Urinary bladder (tissue), 4 donors: ENCODE measurements at places on chromosomes 2 and 18. TPM values are rescaled to one million over a fixed set of nuclear protein-coding genes. Genes with fewer than 3 reads are reported as not detected.

Gene SP140L
- 10.4 TPM for polyA plus RNA-seq

Gene CHRND
- not detected for polyA plus RNA-seq

Gene VWC2L
- polyA plus RNA-seq: not detected

Gene DNER
- 2.9 TPM for polyA plus RNA-seq

Gene XRCC5
- polyA plus RNA-seq: 121 TPM

Gene GKN1
- 0.47 TPM for polyA plus RNA-seq

Gene KLHL41
- polyA plus RNA-seq: 4.8 TPM

Gene CDH19
- 10.3 TPM for polyA plus RNA-seq

- no peak for DNase-seq
Observed at GRCh38 chr2:82411071-82411470, 2048.0 kb downstream of the SUCLG1 start.

- DNase-seq: no peak
Observed at GRCh38 chr18:22171258-22172119, 2.1 kb downstream of the GATA6 start.

GRCh38 chr18:79560042-79560860 is 119.4 kb upstream of the CTDP1 start:
- DNase-seq: no peak

DNA sequence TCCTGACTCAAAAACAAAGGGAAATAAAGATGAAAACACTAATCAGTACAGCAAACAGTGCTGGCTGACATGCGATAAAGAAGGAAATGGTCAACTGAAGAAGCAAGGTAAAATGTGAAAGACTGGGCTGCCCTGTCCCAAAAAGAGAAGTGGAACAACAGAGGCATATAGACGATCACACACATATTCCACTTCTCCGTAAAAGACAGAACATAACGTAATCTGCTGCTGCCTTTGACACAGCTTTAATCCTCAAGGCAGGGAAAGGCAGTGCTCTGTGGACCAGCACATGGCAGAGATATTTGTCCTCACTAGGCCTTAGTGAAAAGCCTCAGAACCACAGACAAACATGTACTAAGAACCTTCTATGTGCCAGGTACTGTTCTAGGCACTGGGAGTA is 24.3 kb upstream of the REL start:
- DNase-seq: no peak

GRCh38 chr2:81206216-81206615 is 901.7 kb upstream of the LRRTM1 start:
- DNase-seq: no peak

DNA sequence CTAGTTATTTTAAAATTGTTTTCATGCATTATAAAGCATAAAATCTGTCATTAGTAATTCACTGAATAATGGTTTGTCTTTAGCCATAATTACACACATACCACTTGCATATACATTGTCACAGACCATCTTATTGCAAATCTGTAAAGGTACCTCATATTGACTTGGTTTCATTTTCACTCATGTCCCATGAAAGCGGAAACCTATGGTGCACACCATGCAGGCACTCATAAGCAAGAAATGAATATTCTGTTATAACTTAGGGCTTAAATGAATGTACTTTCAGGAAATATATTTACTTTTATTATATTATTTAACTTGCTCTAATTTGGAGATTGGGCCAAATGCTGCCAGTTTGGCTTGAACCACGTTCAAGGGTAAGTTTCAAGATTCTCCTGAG is 29.2 kb upstream of the STK17B start:
- DNase-seq: no peak

- no peak for DNase-seq
Observed at GRCh38 chr2:158687315-158687714, 107.8 kb upstream of the DAPL1 start.

DNA sequence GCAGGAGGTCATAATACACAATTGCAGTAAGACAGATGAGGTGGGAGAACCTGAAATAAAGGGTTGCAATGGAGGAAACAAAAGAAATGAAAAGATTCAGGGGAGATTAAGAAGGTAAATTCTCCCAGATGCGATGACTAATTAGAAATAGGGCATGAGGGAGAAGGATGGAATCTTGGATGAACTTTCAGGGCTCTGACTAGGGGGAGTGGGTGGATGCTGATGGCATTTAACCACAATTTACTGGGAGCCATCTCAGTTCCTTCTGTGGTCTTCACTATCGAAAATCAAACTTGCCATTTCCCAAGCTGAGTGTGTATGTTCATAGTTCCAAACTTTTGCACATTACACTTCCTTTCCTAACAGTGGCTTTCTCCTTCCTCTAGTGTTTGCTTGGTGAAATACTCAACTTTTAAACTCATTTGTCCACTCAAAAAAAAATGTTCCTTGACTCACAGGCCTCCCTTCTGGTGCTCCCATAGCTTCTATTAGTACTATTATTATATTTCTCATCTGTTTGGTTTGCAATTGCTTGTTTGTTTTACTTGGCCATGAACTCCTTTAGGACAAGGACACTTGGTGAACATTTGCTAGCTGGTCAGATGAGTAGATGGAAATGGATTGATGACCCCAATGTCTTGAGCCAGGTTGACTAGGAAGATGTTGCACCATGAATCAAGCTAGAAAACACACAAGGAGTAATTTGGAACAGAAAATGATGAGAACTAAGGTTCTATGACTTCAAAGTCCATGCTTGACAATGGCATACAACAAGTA is 178.5 kb downstream of the DIS3L2 start:
- DNase-seq: no peak

GRCh38 chr2:215579809-215580208 is 143.9 kb upstream of the FN1 start:
- no peak for DNase-seq

DNA sequence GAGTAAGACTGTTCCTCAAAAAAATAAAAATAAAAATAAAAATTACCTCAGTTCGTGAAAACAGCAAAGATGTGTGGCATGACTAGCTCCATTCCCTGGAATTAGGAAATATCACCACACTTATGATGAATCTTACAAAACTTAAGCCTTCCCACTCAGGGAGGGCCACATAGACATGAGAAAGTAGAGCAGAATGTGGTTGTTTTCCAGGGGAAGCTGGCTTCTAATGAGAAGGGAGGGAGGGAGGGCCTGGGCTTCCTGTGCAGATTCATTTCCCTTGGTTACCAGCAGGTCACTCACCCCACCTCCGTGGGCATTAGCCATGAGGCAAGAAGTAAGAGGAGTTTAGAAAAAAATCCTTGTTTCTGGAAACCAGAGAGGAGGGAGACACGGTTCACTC is 95.9 kb upstream of the RMDN2 start:
- DNase-seq: no peak

GRCh38 chr2:221731432-221732145 is 159.5 kb upstream of the EPHA4 start:
- no peak for DNase-seq

- DNase-seq: no peak
Observed at GRCh38 chr2:169528271-169528701, 18.8 kb downstream of the KLHL41 start.

GRCh38 chr2:151771599-151772358 is 37.5 kb upstream of the NEB start:
- DNase-seq: no peak

DNA sequence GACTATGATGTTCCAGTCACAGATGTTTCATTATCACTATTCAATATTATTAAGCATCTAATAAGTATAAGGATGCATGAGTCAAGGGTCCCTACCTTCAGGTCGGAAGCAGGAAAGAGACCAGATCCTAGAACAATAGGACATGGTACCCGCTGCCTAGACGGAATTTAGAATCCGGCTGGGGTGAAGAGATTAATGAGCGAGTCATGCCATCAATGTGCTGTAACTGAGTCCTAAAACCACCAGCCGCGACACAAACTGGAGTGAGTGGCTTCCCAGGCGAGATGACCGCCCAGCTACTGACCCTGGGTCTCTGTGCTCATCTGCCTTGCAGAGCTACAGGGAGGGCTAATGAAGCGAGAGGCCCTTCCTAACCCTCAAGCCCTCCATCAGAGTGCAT is 73.6 kb downstream of the DNMT3A start:
- no peak for DNase-seq

- no peak for DNase-seq
Observed at GRCh38 chr18:3869848-3870247, 419.9 kb downstream of the TGIF1 start.

DNA sequence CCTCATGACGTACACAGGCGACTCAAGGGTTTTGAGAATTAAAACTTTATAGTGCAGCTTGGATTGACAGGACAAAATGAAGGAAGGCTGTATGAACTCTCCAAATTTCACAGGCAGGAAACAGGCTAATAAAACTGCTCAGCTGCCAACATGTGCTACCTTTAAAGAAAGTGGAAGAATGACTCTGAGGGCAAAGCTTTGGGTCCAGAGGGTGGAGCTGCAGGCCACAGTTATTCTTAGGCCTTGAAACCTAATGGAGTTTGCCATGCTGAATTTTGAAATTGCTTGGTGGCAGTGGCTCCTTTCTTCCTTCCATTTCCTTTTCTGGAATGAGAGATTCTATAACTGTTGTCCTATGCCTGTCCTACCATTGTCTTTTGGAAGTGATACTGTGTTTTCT is 34.8 kb downstream of the HAT1 start:
- no peak for DNase-seq

DNA sequence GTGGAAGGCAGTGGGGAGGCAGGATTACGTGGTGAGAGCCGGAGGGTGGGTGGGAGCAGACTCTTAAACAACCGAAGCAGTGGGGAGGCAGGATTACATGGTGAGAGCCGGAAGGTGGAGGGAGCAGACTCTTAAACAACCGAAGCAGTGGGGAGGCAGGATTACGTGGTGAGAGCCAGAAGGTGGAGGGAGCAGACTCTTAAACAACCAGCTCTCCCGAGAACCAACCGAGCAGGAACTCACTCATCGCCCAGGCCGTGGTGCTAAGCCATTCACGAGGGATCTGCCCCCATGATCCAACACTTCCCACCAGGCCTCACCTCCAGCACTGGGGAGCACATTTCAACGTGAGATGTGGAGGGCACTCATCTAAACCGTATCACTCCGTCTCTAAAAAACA is 87.7 kb downstream of the RTP5 start:
- no peak for DNase-seq

DNA sequence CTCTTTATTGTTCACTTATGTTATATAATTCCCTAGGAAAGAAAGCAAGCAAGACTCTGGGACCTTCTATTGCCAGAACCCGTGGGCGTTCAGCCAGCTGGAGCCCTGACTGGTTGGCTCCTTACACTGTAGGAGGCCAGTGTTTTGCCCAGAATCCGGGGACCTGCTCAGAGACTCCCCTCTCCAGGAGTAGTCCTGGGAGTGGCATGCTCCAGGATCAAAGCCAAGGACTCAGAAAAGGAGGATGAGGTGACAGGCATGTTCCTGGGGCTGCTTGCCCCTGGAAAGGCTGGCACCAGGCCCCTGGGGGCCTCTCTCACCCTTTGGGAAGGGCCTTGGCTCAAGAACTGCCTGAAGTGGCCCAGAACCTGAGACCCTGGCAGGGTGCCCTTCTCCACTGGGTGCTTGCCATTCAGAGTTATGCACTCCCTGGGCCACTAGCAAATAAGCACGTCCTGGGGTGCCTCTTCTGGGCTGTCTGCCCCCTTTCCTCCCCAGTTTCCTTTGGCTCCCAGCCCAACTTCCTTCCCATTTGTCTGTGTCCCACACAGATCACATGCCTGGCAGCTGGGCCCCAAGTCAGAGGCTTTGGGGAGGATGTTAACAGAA is 19.6 kb upstream of the KIF3C start:
- no peak for DNase-seq

DNA sequence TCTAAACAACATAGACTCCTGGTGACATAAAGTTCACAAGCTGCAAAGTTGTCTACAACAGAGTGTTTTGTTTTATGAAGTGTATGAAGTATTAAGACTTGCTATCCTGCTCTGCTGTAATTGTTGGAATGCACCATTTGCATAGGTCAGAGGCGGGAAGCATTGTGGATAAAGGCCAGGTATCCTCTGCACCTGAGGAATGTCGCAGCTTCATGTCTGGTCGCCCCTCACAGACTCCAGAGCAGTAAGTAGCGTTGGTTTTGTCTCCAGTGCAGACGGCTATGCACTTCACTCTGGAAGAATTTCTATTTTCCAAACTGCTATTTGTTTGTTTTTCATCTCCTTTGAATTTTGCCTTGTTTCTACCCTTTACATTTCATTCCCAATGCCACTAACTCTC is 63.1 kb downstream of the UNC80 start:
- DNase-seq: no peak

- DNase-seq: no peak
Observed at GRCh38 chr2:122063716-122064115, 308.3 kb downstream of the TSN start.

GRCh38 chr2:206259376-206260187 is 14.9 kb upstream of the ZDBF2 start:
- no peak for DNase-seq
